ENCODE measurements at places on chromosomes 1 and 21.

GRCh38 chr1:27275696-27276095 lies 41.3 kb downstream of the WDTC1 start:
- no peak for DNase-seq

DNA sequence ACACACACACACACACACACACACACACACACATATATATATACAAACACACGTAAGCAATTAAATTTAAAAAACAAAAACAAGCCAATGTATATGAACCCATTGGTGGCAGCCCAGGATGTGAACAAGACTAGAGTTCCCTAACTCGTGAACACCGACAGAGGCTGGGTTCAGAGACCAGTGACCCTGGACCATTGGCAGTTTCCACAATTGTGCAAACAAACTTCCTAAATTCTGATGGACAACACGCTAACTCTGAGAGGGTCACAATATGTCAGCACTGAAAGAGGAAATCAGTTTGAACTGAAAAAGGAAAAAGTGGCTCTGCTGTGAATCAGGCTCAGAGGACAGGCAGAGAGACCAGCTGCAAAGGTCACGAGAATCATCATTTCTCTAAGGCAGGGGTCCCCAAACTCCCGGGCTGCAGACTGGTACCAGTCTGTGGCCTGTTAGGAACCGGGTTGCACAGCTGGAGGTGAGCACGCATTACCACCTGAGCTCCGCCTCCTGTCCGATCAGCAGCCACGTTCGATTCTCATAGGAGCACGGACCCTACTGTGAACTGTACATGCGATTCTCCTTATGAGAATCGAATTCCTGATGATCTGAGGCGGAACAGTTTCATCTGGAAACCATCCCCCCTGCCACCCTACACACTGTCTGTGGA lies 50.5 kb upstream of the ERO1B start:
- no peak for DNase-seq

DNA sequence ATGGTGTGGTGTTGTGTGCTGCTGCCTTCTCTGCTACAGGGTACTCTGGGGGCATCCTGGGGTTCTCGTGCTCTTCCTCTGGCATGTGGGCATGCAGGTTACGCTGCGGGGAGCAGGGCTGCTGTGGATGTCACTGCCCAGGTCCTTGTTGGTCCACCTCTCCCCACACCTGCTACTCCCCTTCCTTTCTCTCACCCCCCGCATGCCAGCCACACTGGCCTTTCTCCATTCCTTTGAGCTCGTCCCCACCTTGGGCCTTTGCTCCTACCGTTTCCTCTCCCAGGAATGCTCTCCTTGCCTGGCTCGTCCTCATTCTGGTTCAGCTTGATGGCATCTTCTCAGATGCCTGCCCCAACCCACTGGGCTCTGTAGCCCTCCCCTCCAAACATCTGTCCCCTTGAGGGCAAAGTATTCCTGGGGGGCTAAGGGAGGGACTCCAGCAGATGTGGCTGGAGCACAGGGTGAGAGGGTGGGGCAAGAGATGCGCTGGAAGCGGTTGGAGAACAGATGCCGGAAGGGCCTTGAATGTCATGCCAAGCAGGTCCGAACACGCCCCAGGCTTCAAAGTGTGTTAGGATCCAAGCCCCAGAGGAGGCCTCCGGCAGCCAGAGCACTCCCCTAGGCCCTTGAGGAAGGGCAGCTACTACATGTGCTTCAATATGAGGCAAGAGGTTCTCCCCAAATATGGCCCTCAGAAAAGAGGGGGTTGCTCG lies 23.4 kb downstream of the DMRTB1 start:
- DNase-seq, result no peak

DNA sequence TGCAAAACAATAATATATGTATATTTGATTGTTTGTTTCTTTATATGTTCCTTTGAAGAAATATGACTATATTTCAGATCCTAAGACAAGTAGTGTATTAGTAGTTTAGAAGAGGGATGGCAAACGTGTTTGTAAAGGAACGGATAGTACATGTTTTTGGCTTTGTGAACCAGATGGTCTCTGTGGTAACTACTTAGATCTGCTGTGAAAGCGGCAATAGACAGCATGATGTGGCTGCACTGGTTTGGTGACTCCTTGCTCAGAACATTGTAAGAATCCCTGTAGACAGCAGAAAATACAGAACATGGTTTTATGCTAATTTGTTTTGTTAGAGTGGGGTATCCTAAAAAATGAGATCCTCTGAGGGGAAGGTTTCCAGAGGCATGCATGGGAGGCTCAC lies 3.1 kb downstream of the ACADM start:
- no peak for DNase-seq

- no peak for DNase-seq
Measured at GRCh38 chr1:92376345-92376744, 77.5 kb downstream of the RPAP2 start.

DNA sequence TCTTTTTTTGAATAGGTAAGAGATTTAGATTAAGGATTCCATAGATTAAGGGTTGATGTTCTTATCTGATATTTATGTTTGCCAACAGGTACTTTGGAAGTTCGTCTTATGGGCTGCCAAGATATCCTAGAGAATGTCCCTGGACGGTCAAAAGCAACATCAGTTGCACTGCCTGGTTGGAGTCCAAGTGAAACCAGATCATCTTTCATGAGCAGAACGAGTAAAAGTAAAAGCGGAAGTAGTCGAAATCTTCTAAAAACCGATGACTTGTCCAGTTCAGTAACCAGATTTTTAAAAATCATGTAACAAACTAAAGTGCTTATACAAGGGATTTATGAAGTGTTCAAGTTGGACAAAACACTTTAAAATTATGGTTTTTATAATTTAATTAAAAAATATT lies 100.5 kb downstream of the PKN2 start:
- no peak for DNase-seq

GRCh38 chr1:25513666-25514065 lies 29.7 kb upstream of the LDLRAP1 start:
- no peak for DNase-seq

GRCh38 chr1:181185461-181185860 lies 97.0 kb downstream of the IER5 start:
- no peak for DNase-seq

DNA sequence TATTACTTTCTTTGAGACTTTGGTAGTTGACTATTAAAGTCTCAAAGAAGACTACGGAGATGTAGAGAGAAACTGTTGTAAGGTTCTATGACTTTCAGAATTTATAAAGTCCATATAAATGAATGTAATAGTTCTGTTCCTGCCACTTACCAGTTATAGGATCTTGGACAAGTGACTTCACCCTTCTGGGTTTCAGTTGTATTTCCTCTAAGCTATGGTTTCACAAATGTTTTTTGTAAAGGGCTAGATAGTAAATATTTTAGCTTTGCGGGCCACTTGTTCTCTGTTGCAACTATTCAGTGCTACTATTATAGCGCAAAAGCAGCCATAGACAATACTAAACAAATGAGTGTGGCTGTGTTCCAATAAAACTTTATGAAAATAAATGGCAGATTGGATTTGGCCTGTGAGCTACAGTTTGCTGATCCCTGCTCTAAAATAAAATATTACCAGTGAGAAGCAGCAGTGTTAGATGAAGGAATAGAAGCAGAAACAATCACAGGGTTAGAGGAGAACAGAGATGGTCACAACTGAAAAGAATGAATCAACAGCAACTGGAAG lies 14.7 kb downstream of the ZMPSTE24 start:
- no peak for DNase-seq

GRCh38 chr1:22342734-22343191 lies 108.9 kb upstream of the ZBTB40 start:
- no peak for DNase-seq

GRCh38 chr1:96966536-96967138 lies 245.1 kb downstream of the PTBP2 start:
- peak; percentile 10 for DNase-seq

GRCh38 chr1:245939756-245940345 lies 567.2 kb downstream of the SMYD3 start:
- no peak for DNase-seq

- DNase-seq, result no peak
Measured at GRCh38 chr1:159081626-159082025, 5.1 kb upstream of the AIM2 start.

- no peak for DNase-seq
Measured at GRCh38 chr1:203722909-203723308, 42.1 kb upstream of the LAX1 start.

DNA sequence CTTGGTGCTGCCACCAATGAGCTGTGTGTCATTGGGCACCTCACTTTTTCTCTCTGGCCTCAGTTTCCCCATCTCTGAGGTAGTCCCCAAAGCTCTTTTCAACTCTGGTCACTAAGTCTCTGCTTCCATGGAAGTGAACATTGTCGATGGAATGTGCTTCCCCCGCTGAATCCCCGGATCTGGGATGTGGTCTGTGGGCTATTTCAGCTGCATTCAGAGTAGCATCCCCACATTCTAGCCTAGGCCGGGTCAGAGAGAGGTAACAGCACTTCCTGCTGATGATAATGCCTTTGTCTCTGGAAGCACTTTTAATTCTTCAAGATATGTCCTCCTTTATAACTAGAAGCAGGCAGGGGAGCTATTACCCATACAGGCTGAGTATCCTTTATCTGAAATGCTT lies 29.8 kb downstream of the RASSF5 start:
- DNase-seq, result no peak

- DNase-seq, result no peak
Measured at GRCh38 chr1:32892368-32893197, 6.3 kb downstream of the HPCA start.

DNA sequence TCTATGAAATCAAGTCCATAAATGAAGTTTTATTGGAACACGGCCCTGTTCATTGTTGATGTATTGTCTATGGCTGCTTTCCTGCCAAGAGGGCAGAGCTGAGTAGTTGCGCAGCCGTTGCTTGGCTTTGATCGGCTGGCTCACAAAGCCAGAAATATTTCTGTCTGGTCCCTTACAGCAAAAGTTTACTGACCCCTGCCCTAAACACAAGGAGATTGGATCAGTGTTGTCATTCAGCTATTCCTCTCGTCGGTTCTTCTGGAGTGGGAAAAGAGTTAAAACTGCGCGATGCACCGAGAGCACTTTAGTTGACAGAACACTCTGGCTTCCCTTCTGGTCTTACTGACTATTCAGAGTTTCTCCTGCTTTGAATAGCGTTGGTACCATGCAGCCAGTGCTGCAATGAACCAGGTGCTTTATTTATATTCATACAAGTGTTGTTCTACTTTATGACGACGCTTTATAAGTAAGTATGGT lies 868 bp downstream of the ZBTB40 start:
- DNase-seq, result peak; percentile 34

DNA sequence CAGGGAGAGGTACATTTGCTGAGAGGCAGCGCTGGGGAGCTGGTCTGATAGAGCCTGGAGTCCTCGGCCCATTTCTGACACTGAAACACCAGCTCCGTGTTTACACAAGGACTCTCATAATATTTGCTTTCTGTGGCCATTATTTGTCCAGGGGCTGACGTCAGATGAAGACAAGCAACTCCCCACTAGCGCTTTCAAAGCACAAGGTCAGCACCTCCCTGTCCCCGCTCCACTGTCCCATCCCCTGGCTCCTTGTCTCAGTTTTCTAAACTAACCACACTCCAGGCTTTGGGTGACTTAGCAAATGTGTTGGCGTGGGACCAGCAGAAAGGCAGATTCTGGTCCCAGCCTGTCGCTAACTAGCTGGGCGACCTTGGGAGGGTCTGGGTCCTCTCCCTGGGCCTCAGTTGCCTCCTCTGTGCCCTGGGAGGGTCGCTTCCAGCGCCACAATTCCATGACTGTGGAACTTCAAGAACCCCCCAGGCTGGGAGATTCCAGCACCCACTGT lies 37.4 kb upstream of the ZBTB40 start:
- DNase-seq, result no peak
